HuH-7 (cell line): ENCODE measurements at places on chromosomes 1 and 21.

DNA sequence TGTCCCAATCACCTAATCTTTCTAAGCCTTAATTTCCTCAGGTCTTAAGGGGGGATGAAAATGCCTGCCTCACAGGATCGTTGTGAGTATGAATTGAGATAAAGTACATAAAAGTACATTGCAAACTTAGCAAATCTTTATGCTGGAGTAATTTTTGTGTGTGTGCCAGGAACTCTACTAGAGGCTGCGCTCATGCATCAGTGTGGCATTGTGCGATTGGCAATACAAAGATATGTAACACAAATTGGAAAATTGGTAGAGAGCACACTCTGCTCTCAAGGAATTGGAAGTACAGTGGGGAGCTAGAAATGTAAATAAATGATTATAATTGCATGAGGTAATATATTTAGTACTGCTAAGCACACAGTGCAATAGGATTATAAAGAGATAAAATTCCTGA lies 398.3 kb downstream of the DUSP10 start:
- no peak for DNase-seq

GRCh38 chr1:229434641-229435051 lies 752 bp upstream of the ACTA1 start:
- DNase-seq, result no peak

- DNase-seq, result no peak
These were observed 44.2 kb upstream of the NEGR1 start for GRCh38 chr1:72326494-72326893.

- DNase-seq, result peak; percentile 67
These were observed 36.0 kb upstream of the IL19 start for GRCh38 chr1:206734499-206735142.

GRCh38 chr1:39639305-39640130 lies at the start of gene HEYL:
HEYL (minus strand) TSS chr1:39639643; CDS start chr1:39639625, 18 bp downstream.
- peak; percentile 97 for DNase-seq

- no peak for DNase-seq
These were observed 10.1 kb downstream of the YARS1 start for GRCh38 chr1:32806910-32807523.

DNA sequence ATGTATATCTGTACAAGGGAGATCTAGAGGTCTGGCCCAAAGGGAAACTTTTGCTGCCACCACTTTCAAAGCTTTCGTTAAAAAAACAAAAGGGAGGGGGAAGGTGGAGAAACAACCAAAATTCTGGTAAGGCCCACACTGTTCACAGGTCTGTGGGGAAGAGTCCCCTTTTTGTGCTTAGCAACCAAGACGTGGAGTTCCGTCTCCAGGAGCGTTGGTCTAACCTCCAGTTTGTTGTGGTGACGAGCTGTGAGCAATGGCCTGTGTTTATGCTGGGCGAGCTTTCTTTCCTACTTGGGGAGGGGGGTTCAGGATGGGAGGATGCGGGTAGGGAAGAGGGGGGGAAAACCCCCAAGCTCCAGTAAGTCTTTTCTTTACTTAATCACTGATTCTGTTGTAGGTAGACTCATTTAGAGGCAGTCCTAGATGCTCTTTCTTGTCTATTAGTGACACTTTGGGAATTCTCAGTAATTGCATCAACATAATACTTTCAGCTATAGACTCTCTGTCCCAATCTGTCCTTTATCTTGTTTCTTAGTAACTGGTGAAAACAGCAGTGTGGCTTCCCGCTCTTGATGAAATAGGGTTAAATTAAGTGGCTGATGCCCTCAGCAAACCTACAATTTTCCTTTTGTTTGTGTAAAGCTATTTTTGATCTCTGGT lies 1.5 kb downstream of the HIPK1 start:
- no peak for DNase-seq

DNA sequence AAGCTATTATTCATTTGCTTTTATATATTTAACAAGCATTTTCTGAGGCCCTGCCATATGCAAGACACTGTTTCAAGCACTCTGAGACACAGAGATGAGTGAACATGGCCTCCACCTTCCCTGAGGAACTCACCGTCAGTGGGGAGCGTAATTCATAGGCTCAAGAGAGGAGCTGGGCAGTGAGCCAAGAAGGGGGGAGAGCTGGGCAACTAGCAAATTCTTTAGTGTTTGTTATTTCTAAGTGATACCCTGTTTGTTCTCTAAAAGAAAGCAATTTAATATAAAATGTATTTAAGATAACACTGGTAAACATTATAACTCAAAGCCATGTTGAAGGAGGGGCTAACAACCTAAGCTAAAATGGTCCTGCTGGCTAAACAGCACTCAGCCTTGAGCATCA lies 119.2 kb upstream of the NGF start:
- DNase-seq, result no peak
